ENCODE measurements at places on chromosomes 4 and X.

- DNase-seq, result peak; percentile 2
Measured at GRCh38 chr4:141346144-141346543, 125.4 kb downstream of the ZNF330 start.

GRCh38 chrX:110569506-110569905 lies 210.9 kb downstream of the RTL9 start:
- DNase-seq, result no peak

DNA sequence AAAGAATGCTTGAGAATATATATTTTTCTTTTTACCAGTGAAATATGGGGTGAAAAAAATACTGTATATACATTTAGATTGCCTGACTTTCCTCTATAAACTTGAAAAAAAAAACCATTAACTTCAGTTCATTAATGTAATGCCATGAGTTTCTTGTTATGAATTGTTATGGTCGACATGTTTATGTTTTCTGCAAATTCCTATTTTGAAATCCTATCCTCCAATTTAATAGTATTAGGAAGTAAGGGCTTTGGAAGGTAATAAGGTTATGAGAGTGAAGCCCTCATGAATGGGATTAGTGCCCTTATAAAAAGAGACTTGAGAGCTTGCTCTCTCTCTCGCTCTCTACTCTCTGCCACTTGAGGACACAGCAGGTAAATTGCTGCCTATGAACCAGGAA lies 211.4 kb downstream of the LDB2 start:
- no peak for DNase-seq

- DNase-seq, result no peak
Measured at GRCh38 chrX:84340968-84341367, 153.0 kb upstream of the RPS6KA6 start.

DNA sequence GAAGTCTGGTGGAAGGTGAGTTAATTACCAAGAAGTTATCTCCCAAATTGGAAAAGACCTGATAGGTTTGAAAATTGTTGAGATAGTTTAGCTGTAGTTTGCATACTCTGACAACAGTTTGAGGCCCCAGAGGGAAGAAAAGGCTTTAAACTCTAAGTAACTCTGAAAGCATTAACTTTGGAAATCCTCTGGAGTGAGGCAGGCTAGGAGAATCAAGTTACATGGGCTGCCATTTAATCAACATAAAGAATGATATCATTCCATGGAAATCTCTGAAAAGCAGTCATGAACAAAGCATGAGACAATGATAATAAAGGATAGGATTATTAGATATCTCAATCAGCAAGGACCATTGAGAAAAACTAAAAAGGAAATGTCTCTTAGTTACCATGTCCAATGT lies 647.1 kb downstream of the ANKRD50 start:
- DNase-seq, result no peak

GRCh38 chr4:40721730-40722171 lies 28.0 kb upstream of the NSUN7 start:
- no peak for DNase-seq

DNA sequence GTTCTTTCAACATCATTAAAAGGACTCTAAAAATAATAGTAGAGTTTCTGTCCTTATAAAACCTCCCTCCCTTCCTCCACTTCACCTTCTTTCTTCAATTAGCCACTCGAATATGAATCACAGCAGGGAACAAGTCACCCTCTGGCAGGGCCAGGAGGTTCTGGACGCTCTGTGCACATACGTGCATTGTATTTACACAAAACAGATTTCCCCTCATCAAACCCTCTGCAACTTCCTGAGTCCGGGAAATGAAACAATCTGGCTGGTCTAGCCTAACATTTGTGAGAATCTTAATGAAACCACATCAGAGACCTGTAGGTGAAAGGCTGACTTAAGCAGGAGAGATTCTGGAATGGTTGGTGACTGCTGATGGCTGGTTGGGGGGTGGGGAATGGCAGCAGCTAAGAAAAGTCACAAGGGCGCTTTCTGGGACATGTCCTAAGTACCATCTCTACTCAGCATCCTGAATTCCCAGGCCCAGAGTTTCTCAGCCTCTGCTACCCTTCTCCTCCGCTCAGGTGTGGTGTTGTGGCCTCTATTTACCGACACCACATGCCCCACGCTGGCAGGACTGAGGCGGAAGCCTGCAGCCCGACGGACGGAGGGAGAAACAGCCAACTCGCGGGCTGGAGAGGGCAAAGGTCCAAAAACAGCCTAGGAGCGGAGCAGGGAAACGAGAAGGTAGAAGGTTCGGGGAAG lies 1.0 kb downstream of the ZDHHC9 start:
- DNase-seq, result peak; percentile 10

GRCh38 chr4:7359400-7360062 lies 75.2 kb downstream of the PSAPL1 start:
- DNase-seq, result peak; percentile 39

- DNase-seq, result peak; percentile 31
Measured at GRCh38 chr4:5710961-5711478, at the start of gene EVC. EVC (plus strand) TSS chr4:5711201; CDS start chr4:5711381, 180 bp downstream.
